ENCODE measurements at places on chromosomes 7 and 10.

- DNase-seq, result no peak
Measured at GRCh38 chr7:36005293-36005692, 147.8 kb upstream of the EEPD1 start.

GRCh38 chr10:25852364-25852941 is 81.6 kb upstream of the MYO3A start:
- no peak for DNase-seq

DNA sequence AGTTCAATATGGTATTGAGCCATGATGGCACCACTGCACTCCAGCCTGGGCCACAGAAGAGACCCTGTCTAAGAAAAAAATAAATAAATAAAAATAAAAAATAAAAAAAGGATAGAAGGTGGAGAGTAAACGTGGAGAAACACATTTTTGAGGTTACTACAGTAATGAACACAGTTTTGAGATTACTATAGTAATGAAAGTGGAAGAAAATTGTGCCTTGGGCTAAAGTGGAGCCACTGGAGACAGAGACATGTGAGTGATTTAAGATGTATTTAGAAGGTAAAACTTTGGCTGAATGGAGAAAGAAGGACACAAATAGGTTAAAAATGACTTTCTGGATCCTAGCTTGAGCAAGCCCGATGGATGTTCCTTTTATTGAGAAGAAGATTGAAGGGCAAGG is 76.8 kb downstream of the HGF start:
- DNase-seq, result no peak

GRCh38 chr7:36653008-36653662 is 71.2 kb downstream of the AOAH start:
- DNase-seq, result no peak

DNA sequence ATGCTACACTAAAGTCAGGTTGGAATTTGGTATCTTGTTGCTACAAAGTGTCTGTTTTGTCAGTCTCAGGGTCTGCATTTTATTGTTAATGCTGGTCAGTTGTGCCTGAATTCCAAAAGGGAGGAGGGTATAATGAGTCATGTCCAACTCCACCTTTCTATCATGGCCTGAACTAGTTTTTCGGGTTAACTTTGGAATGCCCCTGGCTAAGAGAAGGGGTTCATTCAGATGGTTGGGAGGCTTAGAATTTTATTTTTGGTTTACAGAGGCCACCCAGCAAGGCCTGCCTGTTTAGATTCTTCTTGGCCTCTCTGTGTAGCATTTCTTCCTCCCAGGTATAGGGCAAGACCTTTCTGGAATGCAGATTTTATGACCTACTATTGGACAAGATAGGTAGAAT is 93.2 kb downstream of the SKIDA1 start:
- DNase-seq, result no peak

DNA sequence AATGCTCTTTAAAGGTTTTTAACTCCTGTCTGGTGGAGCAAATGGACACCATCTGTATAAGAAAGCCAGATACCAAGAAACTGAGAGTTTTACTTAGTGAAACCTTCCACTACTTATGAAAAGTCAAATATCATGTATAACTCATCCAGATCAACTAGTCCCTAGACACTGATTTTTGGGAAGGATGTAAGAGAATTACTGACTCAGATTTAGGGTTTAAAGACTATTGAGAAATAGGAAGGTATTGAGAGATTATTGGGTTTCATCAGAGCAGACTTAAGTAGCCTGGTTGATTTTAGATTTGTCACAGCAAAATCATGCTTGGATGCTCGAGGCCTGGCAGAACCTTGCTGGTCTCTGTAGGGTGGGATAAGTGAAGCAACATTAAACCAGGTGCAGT is 3.1 kb downstream of the CSTF2T start:
- no peak for DNase-seq

DNA sequence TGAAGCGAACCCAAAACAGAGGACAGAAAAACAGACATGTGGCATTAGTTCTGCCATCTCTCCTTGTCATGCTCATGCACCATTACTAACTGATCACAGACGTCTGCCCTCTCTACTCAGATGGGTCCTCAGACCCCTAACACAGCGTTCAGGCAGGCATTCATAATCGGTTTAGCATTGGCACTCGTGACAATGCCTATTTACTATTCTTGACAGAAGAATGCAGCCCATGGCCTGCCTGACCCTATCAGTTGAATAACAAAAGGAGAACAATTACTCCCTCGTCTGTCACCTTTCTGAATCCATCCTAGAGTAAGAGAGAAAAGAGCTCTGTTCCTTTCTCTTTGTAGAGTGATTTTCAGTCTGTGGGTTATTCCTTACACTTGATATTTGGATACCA is 194.6 kb upstream of the PHYHIPL start:
- DNase-seq, result no peak

DNA sequence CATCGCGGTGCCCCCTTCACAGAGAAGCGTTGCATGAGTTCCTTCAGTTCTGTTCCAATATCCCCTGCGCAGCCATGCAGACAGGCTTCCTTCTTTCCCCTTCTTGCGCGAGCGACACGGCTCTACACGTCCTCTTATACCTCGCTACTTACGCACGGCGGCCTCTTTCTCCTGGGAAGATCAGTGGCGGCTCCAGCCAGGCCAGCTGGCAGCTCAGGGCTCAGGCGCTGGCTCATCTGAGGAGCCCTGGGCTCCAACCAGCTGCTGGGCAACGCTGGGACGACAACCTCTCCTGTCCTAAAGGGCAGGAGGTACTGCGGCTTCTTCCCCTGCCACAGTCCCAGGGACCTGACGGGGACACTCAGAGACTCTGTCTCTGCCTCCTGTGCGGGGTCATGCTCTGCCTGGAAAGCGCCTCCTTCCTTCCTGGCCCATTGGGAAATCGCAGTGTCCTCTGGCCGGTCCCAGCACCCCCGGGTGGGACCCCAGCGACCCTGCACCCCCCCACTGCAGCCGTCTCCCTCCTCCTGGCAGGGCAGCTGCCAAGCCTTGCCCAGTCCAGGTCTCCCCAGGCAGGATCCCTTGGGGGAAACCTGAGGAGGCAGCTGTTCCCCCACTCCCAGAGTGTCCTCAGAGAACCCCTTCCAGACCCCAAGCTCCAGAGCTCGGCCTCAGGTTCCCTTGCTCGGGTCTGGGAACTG is 5.0 kb upstream of the FAM20C start:
- no peak for DNase-seq

GRCh38 chr7:91285696-91286355 is 21.6 kb downstream of the FZD1 start:
- DNase-seq, result no peak

GRCh38 chr10:117740691-117741222 is 198.2 kb downstream of the EMX2 start:
- DNase-seq, result no peak

DNA sequence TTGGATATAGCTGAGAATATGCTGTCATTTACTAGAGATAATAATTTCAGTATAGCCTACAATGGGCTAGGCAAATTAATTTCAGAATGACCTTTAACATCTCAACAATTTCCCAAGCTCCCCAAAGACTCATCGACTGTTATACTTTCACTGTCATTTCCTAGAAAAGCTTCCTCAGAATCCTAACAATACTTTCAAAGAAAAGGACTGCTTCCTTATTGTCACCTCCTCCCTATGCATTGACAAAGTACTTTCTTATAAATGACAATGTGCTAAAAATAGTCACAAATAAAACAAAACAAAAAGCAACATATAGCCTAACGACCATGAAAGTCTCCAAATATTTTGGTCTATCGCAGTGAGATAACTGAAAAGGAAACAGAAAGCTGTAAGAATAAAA is 272.6 kb downstream of the ELMO1 start:
- DNase-seq, result no peak

- no peak for DNase-seq
Measured at GRCh38 chr10:50561816-50562215, 61.9 kb downstream of the SGMS1 start.

- DNase-seq, result no peak
Measured at GRCh38 chr7:94195201-94195600, 191.0 kb upstream of the BET1 start.

GRCh38 chr7:124183649-124184048 is 150.8 kb upstream of the TMEM229A start:
- DNase-seq, result no peak

DNA sequence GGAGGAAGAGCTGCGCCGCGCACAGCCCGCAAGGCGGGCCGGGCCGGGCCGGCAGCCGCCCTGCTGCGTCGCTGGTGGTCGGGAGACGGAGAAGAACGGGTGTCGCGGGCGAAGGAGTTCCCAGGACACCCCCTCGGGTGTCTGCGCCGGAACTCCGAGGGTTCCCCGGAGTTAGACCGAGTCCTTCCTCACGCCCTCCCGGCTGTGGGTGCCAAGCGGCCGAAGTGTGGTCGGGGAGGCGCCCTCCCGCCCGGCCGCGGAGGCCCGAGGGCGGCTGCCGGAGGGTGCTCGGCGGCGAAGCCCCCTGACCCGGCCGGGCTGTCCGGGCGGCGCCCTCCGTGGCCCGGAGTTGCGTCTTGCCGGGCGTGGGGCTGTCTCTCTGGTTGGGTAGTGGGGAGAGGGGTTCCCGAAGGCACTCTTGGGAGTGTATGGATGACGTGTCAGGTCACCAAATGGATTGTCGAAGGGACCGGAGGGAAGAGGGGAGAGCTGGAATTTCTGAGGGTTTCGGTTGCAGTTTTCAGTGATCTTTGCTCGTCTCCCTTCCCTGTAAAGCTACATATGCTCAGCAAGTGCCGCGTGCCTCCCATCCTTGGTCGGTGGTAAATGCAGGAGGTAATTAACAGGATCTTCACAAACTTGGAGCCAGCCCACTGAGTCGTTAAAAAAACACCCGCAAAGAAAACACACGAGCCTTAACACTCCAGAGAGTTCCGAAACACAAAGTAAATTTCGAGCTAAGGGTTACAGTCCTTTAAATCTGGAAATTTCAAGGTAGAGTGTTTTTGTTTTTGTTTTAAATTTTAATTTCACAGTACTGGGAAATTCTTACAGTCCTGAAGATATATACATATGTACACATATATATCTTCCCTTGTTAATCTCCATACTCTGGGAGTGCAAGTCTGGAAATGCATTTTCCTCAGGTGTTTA is 871 bp downstream of the ST7 start:
- peak; percentile 15 for DNase-seq

- DNase-seq, result no peak
Measured at GRCh38 chr7:111513566-111513965, 48.7 kb downstream of the IMMP2L start.

DNA sequence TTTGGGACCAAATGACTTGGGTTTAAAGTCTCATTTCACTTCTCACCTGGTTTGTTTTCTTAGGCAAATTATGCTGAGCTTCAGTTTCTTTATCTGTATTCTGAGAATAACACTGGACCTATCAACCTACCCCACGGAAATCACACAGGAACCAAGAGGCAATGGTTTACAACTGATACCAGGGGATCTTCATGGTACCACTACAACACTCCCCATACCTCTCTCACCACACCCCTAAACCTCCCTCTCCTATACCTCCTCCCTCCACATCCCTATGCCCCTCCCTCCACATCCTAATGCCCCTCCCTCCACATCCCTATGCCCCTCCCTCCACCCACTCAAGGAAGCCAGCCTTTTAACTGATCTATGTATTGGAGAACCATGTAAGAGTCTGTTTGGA is 9.9 kb downstream of the FAM204A start:
- DNase-seq, result no peak

- DNase-seq, result no peak
Measured at GRCh38 chr10:124524991-124525653, 63.5 kb downstream of the LHPP start.

DNA sequence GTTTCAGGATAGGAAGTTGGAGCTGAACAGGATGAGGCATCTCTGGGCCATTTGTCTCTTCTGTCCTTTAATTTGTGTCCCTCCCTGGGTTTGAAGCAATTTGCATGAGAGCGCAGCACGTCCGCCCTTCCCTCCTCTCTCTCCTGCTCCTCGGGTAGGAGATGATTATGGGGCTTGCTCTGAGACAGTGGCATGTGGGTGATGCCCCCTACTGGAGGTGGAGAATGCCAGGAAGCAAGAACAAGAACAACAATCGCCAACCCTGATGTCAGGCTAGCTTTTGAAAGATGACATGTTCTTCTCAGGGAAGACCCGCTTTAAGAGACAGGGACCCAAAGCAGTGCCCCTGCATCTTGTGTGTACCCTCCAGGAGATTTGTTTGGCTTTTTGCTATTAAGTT is 63.9 kb upstream of the LOXL4 start:
- DNase-seq, result no peak

- no peak for DNase-seq
Measured at GRCh38 chr7:23514755-23515154, 17.0 kb downstream of the TRA2A start.

DNA sequence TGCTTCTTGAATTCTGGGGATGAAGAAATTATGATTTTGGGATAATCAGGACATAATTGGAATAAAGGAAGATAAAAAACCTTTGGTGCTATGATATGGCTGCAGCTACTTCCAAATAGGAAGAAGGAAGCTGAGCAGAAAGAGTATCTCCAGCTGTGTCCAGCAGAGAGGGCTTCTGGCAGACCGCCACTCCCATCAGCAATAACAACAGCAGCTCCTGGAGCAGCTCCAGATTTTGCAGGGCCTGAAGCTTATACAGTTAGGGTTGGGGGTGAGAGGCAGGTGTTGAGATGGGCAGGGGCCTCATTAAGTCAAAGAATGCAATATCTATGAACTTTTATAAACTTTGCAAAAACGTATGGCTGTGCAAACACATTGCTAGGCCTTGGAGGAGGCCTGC is 62.3 kb downstream of the C10orf120 start:
- no peak for DNase-seq

GRCh38 chr10:17403161-17403560 is 51.2 kb downstream of the ST8SIA6 start:
- no peak for DNase-seq

GRCh38 chr10:71590781-71591350 is 128.7 kb downstream of the C10orf105 start:
- DNase-seq, result no peak

GRCh38 chr7:78379148-78379547 is 580.6 kb downstream of the PHTF2 start:
- no peak for DNase-seq

- no peak for DNase-seq
Measured at GRCh38 chr10:96397902-96398301, 39.1 kb upstream of the OPALIN start.

DNA sequence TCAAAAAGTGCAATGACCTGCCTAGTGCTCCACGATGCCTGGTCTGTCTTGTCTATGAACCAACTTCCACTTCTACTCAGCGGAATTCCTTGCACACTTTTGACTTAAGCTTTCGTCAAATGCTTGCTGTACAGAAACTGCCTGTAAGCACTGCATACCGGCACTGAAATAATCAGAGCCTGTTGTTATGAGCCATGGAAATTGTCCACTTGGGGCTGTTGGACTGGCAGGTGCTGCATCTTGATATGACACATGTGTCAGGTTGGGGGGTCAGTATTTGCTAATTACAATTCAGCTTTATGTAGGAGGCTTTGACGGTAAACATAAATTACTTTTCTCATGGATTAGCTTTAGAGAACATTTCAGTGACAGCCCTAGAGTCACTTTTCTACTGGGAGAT is 32.0 kb upstream of the KLF6 start:
- no peak for DNase-seq

- DNase-seq, result no peak
Measured at GRCh38 chr10:73448384-73448783, 15.0 kb upstream of the MSS51 start.
